ENCODE measurements at places on chromosomes 13 and 19.

DNA sequence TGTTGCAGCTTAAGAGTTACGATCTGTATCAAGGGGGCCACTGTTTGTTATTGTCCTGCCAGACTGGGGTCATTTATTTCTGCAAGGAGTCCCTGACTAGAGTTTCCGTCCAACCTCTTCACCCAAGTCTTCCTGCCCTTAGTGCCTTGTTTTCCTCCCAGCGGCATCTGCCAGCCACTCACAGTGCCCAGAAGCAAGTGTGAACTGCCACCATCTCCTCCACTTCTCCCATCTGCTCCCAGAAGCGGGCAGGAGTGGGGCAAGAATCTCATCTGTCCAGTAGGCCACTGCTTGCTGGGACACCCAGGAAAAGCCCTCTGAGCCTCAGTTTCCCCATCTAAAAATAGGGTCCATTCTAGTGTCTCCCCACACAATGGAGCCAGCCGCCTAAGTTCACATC lies 4.0 kb downstream of the NOVA2 start:
- no peak for DNase-seq

DNA sequence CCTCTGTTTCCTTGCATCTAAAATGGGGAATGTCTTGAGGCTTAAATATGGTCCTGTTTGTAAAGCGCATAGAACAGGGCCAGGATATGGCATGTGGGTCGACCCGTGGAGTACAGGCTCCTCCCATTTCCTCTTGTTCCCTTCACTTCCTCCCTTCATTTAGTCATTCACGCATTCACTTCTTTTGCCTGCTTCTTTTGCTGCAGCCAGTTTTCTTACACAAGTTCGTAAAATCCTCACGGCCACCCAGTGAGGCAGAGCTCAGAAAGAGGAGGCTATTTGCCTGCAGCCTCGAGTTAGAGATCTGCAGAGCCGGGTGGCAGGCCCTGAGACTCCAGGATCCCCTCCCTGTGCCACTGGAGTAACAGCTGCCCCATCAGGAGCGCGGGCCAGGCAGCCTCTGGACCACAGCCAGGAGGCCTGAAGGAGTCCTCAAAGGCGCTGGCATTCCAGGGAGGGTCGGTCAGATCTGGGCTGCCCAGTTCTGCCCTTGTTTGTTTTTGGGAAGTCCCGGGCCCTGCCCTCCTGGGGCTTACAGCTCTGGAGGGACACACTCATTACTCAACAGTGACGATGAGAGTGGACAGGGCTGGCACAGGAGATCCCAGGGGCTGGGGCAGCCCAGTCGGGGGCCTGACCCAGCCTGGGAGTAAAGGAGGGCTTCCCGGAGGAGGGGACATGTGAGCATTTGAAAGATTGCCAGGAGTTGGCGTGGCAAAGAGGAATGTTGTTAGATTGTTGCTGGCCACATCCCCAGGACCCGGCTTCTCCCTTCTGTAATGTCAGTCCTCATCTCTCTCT lies 4.6 kb downstream of the PPP5C start:
- DNase-seq: peak; percentile 43

DNA sequence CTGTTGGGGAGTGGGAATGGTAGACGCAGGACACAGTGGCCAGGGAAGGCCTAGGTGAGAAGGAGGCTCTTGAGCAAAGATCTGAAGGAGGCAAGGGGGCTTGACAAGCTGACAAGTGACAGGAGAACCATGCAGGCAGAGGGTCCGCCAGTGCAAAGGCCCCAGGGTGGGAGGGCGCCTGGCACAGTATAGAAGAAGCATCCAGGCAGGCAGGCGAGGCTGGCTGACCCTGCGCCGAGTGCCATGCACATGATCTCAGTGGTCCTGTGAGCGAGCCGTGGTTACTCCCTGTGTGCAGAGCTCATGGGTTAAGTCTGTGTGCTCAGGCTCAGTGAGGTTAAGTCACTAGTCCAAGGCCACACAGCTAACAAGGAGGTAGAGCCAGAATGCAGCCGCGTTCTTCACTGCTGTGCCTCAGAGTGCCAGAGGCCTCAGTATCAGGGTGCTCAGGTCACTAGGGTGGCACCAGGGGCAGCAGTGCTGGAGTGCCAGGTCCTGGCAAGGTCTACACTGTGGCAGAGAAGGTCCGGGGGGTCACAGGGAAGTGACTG lies 15.2 kb downstream of the CNFN start:
- DNase-seq: no peak

- peak; percentile 35 for DNase-seq
Observed at GRCh38 chr13:102141625-102142472, 260.0 kb downstream of the FGF14 start.
